ENCODE measurements at places on chromosomes 3 and 15.
A peak's percentile ranks its signal among the peaks of the same experiment; 100 is the strongest.

DNA sequence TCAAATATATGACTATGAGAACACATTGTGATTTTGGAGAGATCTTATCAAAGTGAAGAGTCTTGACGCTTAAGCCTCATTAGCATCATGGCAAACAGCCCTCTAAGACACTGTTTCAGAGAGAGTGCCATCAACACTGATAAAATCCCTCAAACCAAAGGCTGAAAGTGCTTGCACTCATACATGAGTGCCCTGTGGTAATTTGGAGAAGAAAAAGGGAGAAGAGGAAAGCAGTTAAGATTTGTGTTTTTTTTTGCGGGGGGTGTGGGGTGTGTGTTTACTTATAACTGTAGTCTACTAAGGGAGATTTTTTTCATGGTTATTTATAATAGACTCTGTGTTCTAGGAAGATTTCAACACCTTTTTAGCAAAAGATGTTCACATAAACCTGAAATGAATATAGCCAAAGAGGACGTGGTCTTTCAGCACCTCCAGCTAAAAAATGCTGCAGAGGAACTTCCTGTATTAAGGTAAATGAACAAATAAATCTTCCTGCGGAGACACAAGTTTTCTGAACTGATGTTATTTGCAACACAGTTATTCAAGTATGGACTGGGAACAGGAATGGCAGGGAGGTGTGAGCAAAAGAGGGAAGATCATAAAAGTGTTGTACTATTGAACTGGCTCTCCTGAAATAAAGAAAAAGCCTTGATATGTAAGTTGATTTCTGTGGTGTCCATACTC is 81.9 kb upstream of the TGFBR2 start:
- no peak for DNase-seq

DNA sequence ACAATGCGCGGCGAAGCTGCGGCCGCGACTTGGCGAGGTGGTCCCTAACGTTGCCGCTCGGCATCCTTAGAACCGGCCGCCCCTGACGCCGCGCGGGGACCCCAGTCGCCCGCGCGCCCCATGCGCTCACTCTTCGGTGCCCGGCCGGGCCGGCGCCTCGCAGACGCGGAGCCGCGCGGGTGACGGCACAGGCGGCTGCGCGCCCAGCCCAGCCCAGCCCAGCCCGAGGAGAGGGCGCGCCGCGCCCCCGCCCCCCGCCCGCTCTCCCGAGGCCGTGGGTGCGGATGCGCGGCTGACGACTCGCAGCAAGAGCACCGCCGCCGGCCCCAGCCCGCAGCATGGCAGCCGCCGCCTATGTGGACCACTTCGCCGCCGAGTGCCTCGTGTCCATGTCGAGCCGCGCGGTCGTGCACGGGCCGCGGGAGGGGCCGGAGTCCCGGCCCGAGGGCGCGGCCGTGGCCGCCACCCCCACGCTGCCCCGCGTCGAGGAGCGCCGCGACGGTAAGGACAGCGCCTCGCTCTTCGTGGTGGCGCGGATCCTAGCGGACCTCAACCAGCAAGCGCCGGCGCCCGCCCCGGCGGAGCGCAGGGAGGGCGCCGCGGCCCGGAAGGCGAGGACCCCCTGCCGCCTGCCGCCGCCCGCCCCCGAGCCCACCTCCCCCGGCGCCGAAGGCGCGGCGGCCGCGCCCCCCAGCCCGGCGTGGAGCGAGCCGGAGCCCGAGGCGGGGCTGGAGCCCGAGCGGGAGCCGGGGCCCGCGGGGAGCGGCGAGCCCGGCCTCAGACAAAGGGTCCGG is 437 bp downstream of the KLF13 start:
- DNase-seq = no peak

DNA sequence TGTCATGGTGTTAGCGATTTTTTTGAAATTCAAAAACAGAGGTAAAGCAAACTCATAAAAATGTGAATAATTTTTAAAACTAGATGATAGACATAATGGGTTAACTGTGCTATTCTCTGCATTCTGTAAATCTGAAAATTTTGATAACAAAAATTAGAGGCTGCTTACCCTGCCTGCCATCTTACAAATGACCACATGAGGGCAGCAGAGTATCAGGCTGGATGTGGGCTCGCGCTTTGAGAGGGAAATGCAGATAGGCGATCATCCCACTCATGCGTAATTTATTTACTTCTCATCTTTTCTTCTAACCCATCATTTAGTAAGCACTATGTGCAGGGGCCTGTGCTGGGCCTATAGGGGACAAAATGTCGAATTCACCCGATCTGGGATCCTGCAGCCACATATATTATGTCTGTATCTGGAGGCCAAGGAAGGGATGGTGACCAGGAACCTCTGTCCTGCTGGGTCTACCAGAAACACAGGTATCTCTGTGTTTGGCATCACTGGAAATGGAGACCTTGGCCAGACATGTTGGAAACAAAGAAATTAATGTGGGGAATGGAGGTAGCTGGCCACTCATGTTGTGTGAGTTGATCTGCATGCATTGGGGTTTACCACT is 7.8 kb upstream of the RAD18 start:
- peak; percentile 82 for DNase-seq

GRCh38 chr15:69232144-69232543 is 66.6 kb upstream of the PAQR5 start:
- DNase-seq = no peak

DNA sequence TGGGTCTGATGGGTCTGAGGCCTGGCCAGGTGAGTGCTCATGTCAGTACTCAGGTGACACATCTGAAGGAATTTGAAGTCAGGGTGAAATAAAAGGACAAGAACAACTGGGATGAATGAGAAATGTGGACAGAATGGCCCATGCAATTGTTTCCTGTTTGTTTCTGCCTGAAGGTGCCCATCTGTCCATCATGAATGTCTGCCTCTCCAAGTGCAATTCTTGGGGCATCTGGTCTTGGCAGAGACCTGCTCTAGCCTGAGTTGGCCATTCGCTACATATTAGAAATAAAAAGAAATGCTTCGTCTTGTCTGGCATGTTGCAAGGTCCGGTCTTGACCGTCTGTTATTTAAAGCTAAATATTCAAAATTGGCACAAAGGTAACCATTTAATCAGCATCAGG is 142.0 kb upstream of the AGBL1 start:
- DNase-seq = no peak

GRCh38 chr3:150599611-150600297 is 3.4 kb upstream of the SELENOT start:
- no peak for DNase-seq

DNA sequence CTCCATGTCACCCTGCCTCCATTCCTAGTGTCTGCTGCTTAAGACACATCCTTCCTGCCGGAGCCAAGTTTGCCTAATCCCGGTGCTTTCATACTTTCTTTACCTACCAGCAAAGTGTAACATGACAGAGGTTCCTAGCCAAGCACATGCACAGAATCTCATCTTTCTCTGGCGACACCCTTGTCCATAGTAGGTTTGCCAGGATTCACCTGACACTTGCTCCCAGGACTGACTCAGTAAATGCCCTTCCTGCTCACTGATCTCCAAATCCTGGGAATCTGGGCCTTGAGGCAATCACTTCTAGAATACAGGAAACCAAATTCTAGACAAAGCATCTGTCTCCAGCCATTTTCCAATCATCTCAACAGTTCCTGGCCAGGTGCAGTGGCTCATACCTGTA is 10.2 kb upstream of the NR2E3 start:
- DNase-seq = no peak

DNA sequence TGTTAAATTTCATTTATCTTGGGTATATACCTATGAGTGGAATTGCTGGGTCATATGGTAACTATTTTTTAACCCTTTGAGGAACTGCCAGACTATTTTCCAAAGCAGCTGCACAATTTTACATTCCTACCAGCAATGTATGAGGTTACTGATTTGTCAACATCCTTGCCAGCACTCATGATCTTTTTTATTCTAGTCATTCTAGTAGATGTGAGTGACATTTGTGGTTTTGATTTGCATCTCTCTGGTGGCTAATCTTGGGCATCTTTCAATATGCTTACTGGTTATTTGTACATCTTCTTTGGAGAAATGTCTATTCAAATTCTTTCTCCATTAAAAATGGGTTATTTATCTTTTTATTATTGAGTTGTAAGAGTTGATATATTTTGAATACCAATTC is 21.3 kb upstream of the LRRC58 start:
- DNase-seq = no peak

Measured in muscle of leg (tissue), 16 donors.